Epithelial cell of umbilical artery (primary cell): ENCODE measurements at places on chromosomes 7 and 10. TPM values are rescaled to one million over a fixed set of nuclear protein-coding genes. Genes with fewer than 3 reads are reported as not detected.

IDI2 gene
- total RNA-seq: not detected in 2 replicates

HOXA3 gene
- 1.4 and 3.6 TPM in 2 replicates for total RNA-seq

IL6 gene
- total RNA-seq: 7.8 and 16.3 TPM in 2 replicates

OPN4 gene
- not detected in 2 replicates for total RNA-seq

GSAP gene
- total RNA-seq: 2.9 and 5.9 TPM in 2 replicates

CDH23 gene
- total RNA-seq: under 0.01 TPM in 1 of 2 replicates, not detected in the other

CNPY1 gene
- not detected in 2 replicates for total RNA-seq

FFAR4 gene
- not detected in 2 replicates for total RNA-seq

GPR146 gene
- total RNA-seq: 12.0 and 37.5 TPM in 2 replicates

NKX1-2 gene
- total RNA-seq: not detected in 2 replicates

FLNC gene
- total RNA-seq: 66.6 and 74.8 TPM in 2 replicates

OR2A1 gene
- under 0.01 TPM in 2 replicates for total RNA-seq

GJD4 gene
- total RNA-seq: not detected in 2 replicates

THAP5 gene
- 12.7 and 23.4 TPM in 2 replicates for total RNA-seq

CLDN3 gene
- total RNA-seq: 0.30 and 0.32 TPM in 2 replicates

ZP3 gene
- 0.97 and 1.8 TPM in 2 replicates for total RNA-seq
